ENCODE measurements at places on chromosomes 13 and 19.

GRCh38 chr13:97468331-97468730, 34.4 kb downstream of the RAP2A start:
- DNase-seq = no peak

- no peak for DNase-seq
Measured at GRCh38 chr19:16297575-16298178, 26.9 kb upstream of the KLF2 start.

DNA sequence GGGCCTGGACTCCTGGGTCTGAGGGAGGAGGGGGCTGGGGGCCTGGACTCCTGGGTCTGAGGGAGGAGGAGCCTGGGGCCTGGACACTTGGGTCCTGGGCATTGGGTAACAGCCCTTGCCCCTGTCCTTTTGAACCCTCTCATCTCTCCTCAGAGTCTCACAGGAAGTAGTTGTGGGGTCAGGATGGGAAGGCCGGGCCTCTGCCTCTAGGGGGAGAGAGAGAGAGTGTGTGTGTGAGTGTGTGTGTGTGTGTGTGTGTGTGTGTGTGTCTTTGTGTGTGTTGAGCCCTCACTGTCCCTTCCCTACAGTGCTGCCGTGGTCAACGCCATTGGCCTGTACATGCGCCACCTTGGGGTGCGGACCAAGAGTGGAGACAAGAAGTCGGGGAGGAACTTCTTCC, 10.9 kb downstream of the ARHGEF1 start:
- DNase-seq = peak; percentile 41

GRCh38 chr19:7905859-7906258, 2.2 kb downstream of the MAP2K7 start:
- no peak for DNase-seq

DNA sequence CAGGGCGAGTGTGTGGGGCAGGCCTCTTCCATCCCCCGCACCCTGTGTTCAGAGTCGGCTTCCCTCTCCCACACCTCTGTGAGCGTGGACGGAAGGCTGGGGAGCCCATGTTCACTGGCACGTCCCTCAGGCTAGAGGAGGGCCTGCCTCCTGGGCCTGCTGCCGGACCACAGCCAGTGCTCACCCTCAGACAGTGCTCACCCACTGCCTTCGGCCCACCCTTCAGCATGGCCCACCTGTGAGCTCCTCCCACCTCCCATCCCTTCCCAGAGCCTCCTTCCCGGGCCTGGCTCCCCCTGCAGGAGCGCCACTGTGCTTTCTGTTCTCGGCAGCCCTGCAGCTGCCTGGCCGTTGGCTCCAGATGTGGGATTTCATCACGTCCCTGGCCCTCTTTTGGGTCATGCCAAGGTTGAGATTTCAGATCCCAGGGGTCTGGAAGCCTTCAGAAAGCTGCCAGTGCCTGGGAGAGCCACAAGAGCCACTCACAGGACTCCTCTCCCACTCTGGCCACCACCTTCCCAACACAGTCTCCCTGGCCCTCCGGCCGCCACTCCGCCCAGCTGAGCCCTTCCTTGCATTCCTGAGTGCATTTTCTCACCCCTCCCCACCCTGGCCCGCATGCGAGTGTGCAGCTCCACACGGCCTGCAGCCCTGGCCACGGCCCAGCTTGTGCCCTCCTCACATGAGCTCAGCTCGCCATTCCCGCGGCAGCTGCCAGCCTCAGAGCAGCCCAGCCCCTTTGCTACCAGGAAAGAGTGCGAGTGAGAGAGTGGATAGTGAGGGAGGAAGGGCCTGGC, 25.3 kb downstream of the CAPN12 start:
- no peak for DNase-seq

- no peak for DNase-seq
Measured at GRCh38 chr19:11088506-11089253, 583 bp upstream of the LDLR start.

- no peak for DNase-seq
Measured at GRCh38 chr19:51816711-51817110, 21.8 kb downstream of the FPR3 start.

Data from activated CD4-positive, alpha-beta T cell treated with anti-CD3 and anti-CD28 coated beads, Interleukin-2, amount 10 ng/mL, durations not matched to agents 7 days and 5 days (primary cell).